GM13976 (cell line): ENCODE measurements at places on chromosomes 1 and 21.

DNA sequence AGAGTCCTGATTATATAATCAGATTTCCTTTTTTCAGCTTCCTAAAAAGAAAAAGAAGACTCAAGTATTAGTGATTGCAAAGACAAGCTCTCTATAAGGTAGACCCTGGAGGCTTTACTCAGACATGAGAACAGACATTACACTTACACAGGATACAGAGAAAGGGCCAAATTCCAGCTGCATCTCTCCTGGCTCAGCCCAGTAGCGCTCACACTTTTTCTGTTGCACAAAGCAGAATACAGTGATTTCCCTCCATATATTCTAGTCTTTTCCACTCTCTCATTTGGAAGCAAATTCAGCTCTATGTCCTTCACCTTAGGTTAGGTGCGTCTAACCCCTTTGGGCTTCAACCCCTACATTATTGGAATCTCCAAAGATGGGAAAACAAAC lies 15.1 kb downstream of the PTPN22 start:
- DNase-seq: no peak

DNA sequence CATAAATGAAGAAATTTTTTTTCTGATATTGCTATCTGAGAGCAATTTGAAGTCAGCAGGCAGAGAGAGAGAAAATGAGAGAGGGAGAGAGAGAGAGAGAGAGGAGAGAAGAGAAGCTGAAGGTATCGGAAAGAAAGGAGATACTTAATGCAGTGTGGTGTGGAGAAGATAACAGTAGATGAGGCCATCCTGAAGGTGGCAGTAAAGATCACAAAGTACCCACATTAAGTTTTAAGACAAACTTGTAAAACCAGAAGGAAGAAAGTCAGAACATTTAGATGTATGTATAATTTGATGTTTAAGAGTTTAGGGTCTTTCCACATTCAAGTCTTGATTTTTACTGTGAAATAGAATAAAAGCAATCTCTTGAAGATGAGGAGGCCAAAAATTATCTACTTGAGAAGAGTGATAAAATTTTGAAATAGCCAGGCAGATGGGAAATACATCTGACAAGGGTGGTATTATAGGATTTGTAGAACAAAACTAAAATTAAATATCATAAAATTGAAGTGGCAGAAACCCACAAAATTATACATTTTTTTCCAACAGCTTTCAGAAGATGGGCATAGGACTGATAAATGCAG lies 1753.4 kb downstream of the MRPL39 start:
- DNase-seq: peak; percentile 19

DNA sequence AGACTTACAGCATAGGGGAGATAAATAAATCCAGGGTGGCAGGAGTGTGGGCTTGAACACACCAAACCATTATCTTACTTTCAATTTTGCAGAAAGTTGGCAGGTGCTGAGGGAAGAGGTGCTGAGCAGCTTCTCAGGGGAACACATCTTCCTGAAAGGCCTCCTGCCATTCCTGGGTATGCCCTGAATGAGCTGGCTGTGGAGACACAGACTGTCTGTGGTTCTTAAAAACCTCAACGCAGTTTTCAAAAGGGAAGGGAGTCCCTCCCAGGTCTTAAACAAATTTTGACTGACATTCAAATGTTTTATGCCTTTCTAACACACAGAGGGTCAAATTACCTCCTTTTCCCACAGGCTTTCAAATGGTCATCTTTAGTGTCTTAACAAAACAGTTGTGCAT lies 166.9 kb downstream of the TNFSF18 start:
- DNase-seq: no peak

DNA sequence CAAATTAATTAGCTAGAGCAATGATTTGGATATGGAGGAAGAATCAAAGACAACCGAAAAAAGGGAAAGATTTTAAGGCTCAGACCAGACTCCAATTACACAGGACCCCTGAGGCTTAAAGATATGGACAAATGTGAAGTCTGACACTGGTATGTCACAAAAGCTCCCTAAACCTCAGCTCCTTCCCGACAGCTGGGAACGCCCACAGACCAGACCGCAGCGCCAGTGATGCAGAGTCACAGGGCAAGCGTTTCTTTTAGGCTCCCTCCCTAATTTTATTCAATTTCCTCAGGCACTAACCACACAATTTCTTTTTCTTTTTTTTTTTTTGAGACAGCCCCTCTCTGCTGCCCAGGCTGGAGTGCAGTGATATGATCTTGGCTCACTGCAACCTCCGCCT lies 40.2 kb downstream of the NID1 start:
- no peak for DNase-seq

DNA sequence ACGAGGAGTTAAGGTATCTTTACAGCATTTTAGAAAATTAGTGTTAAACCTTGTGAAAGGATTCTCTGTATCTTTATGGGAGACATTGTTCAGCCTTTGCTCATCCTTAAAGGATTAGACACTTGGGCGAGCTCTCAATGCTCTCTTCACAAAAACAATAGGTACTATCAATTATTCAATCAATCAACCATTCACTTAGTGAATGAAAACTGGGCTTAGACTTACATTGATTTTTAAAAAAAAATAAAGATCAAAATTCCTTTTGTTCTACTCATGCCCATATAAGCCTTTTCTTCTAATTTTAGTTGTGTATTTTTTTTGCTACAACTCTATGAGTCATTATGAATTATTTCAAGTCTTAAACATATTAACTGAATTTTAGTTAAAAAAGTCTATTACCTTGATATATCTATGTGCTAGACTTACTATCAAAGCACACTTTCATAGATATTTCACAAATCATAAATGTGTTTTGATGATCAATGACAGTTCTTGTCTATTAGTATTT lies 181.2 kb downstream of the DPYD start:
- no peak for DNase-seq

- no peak for DNase-seq
These were observed 26.2 kb downstream of the TRIM67 start for GRCh38 chr1:231188072-231188471.

GRCh38 chr1:200625381-200625824 lies 4.9 kb upstream of the KIF14 start:
- peak; percentile 57 for DNase-seq

DNA sequence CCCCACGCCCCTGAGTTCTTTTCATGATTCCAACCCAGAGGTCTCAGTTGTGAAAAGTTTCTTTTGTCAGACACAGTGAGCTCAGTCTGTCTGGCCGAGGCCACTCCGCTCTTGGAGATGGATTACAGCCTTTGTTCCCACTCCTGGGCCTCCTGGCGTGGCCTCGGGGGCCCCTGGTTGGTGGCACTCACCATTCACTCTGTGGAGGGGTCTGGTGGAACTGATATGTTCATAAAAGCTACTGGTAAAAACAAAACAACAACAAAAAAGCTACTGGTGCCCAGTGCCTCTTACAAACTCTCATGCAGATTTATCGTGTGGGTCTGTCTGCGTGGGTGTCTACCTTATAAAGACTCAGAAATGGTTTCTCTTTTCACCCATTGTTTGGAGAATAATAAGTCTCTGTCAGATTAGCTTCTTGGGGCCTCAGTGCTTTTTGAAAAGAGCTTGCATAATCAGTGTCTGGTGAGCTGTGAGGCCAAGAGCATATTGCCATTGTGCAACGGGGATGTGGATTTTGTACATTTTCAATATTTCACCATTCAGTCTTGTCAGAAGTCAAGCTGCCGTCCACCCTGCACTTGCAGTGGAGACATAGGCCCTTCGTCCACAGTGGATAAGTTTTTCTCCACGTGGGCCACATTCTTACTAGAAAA lies 86.7 kb downstream of the GALNT2 start:
- DNase-seq: no peak

GRCh38 chr1:54372978-54373377 lies 33.2 kb downstream of the SSBP3 start:
- peak; percentile 57 for DNase-seq

DNA sequence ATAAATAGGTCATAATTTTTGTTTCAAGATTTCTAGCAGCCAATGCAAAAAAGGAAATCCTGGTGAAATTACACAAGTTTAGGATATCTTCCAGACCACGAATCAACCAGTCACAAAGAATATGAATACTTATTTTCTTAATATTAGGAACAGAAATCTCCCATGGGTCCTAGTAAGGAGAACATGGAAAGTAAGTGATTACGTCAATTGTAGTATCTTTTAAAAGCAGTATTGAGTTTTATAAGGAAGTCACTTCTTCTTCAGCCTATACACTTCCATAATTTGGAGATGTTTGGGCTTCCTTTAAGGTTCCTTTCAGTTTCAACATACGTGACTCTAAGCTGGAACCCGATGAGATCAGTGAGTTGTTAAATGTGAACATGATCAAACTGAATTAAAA lies 534.5 kb downstream of the USP25 start:
- DNase-seq: no peak

GRCh38 chr1:95778217-95778616 lies 544.2 kb downstream of the RWDD3 start:
- DNase-seq: no peak

DNA sequence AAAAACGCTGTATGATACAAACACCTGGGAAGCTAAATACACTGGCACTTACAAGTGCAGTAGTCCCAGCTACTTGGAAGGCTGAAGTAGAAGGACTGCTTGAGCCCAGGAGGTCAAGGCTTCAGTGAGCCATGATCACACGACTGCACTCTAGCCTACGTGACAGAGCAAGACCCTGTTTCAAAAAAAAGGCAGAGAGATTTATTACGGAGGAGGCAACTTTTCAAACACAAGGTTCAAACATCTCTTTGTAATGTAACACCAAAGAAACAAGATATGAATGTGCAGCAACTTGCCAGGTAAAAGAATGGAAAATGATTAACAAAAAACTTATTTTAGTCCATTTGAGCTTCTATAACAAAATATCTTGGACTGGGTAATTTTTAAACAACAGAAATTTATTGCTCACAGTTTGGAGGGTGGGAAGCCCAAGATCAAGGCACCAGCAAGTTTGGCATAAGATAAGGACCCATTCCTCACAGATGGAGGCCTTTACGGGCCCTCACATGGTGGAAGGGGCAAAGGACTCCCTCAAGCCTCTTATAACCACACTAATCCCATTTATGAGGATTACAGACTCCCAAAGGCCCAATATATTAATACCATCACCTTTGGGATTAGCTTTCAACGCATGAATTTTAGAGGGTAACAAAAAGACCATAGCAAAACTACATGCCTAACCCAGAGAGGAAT lies 73.3 kb downstream of the EVI5 start:
- no peak for DNase-seq

- DNase-seq: no peak
These were observed 30.6 kb downstream of the WDR47 start for GRCh38 chr1:109011335-109011734.

GRCh38 chr1:31837451-31838158 lies 21.8 kb upstream of the SPOCD1 start:
- no peak for DNase-seq

DNA sequence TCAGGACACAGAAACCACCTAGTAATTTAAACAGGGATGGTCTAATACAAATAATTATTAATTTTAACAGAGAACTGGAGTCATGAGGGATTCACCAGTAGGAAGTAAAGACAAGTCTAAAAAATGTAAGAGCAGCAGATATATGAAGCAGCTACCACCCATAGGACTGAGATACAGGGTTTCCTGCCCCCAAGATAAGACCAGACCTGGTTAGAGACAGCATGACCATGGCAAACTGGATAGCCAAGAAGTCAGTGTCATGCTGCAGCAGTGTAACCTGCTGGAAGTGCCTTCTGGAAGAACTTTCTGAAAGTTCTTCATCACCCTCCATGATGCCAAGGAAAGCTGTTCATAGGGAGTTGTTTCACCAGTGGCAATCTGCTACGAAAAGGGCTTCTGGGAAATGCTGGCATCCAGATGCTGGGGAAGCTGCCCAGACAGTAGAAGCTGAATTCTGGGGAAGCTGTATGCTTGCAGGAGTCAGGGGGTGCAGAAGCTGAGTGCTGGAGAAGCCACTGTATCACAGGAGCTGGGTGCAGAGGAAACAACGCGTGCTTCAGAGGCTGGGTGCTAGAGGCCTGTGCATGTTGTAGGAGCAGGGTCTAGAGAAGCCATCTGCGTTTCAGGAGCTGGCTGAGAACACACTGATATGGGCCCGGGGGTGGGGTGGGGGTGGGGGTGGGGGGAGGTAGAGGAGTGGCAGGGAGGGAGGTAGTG lies 356.4 kb downstream of the DISC1 start:
- no peak for DNase-seq

GRCh38 chr1:154485106-154485505 lies 16.9 kb upstream of the TDRD10 start:
- DNase-seq: no peak

DNA sequence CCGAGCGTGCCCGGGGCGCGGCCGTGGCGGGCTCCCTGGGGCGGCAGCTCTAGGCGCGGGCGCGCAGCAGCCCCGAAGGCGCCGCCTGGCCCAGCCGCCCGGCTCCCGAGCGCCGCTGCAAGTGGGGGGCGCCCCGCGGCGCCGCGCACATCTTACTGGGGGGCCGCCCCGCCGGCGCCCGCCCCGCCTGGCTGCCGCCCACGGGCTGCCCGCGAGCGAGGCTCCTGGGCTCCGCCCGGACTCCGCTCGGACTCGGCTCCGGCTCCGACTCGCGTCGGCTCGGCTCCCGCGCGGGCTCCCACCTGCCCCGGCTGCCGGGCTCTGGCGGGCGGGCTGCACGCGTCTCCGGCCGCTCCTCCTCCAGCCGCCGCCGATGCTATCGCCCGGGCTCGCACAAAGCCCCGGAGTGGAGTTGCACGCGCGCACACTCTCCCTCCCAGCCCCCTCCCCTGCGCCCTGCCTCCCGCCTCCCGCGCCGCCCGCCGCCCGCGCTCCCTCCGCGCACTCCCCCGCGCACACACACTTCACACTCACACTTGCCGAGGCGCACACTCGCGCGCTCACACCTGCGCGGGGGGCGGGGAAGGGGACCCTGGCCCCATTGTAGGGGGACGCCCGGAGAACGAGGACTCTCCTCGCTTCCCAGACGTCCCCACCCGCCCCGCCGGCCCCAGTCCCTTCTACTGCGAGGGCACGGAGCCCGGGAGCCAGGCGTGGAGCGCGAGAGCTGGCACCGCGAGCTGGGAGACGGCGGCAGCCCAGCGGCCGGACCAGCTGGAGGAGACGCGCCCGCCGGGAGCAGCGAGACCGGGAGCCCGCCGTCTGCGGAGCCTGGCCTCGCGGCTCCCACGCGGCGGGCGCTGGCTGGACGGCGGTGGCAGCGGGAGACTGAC lies at the start of gene GRIK3:
Gene GRIK3, minus strand, starts transcription at position 395 of the 893 bp plus-strand sequence. CDS start 407 bp downstream, outside the sequence.
- DNase-seq: no peak

DNA sequence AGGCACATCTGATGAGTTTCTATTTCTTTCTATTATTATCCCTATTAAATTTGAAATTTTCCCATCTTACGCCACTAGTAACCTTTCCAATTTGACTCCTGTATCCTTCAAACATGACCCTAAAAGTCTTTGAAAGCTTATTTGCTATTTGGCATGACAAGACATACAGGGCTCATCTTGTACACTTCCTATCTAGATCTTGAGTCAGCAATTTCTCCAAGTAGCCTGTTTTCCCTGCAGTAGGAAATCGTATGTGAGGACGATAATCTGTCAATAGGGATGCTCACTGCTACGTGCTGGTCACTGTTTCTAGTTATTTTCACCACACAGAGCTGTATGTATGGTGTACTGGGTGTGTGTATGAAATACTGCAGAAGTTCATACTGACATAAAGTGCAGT lies 142.7 kb downstream of the CDC42BPA start:
- DNase-seq: no peak

GRCh38 chr1:200744143-200744542 lies 5.5 kb downstream of the CAMSAP2 start:
- DNase-seq: no peak
